ENCODE measurements at places on chromosomes 4 and X.
A peak's percentile ranks its signal among the peaks of the same experiment; 100 is the strongest.

- peak; percentile 44 for DNase-seq
Observed at GRCh38 chrX:21305799-21306336, 68.3 kb upstream of the CNKSR2 start.

- no peak for DNase-seq
Observed at GRCh38 chr4:142845293-142846107, 601 bp downstream of the INPP4B start.

GRCh38 chr4:101256222-101256621, 91.1 kb downstream of the PPP3CA start:
- DNase-seq, result no peak

DNA sequence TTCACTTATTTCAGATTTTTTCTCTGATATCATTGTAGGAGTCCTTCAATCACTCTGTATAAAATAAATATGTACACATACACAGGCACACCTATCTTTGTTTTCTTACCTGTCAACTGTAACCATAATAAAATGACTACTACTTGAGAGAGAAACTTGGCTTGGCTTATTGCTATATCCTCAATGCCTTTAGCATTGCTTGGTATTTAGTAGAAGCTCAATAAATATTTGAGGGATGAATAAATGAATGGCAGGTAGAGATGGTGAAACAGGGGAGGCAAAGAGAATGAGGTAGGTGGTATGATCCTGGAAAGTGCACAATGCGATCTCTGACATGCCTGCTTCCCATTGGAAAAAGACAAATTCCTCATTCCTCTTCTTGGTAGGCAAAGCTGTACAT, 21.8 kb upstream of the CXCL6 start:
- no peak for DNase-seq

- no peak for DNase-seq
Observed at GRCh38 chr4:44438687-44439086, 9.9 kb downstream of the KCTD8 start.

DNA sequence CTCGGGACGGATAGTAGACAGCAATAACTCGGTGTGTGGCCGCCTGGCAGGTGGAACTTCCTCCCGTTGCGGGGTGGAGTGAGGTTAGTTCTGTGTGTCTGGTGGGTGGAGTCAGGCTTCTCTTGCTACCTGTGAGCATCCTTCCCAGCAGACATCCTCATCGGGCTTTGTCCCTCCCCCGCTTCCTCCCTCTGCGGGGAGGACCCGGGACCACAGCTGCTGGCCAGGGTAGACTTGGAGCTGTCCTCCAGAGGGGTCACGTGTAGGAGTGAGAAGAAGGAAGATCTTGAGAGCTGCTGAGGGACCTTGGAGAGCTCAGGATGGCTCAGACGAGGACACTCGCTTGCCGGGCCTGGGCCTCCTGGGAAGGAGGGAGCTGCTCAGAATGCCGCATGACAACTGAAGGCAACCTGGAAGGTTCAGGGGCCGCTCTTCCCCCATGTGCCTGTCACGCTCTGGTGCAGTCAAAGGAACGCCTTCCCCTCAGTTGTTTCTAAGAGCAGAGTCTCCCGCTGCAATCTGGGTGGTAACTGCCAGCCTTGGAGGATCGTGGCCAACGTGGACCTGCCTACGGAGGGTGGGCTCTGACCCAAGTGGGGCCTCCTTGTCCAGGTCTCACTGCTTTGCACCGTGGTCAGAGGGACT, 5.7 kb upstream of the MSANTD1 start:
- DNase-seq, result no peak

DNA sequence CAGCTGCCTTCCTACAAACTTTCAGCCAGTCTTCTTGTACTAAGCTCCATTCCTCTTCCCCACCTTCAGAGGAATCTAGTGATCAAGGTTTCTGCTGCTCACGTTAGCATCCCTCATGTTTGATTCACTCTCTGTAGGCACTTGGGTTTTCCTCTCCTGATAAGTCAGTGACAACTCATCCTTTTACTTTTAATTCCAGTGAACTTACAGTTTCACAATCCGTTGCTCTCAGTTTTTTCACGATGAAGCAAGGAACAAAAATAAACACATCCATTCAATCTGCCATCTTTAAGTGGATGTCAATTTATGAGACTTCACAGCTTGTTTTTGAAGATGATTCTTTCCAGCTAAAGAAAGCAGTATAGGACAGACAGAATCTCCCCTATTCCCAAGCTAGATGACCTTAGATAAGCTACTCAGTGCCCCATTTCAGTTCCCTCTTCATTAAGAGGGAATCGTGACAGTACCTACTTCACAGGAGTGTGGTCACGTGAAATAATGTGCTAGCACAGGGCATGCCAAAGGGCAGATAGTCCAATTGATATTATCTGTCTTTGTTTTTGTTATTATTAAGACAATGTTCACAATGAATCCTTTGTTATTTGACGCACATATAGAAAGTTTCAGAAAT, 234.3 kb downstream of the PALLD start:
- peak; percentile 89 for DNase-seq

DNA sequence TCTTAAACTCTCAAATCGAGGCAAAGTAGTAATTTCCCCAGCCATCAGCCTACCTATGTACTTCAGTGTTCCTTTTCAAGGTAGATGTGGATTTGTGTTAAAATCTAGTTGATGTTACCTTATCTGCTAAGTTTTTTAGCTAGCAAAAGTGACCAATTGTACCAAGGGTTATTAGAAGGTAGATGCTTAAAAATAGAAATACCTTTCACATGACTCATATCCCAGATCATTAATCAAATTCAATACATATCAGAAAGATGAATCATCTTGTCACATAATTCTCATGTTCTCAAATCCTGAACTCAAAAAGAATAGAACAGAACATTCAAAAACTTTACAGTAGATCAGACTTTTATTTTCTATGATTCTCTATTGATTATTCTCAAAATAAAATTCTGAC, 3.5 kb downstream of the ENAM start:
- DNase-seq, result peak; percentile 56

GRCh38 chr4:104248726-104249125, 246.0 kb downstream of the CXXC4 start:
- no peak for DNase-seq

- DNase-seq, result peak; percentile 39
Observed at GRCh38 chr4:147924604-147925412, 192.9 kb downstream of the ARHGAP10 start.

GRCh38 chrX:42094218-42094617, 170.9 kb upstream of the CASK start:
- DNase-seq, result peak; percentile 67

- no peak for DNase-seq
Observed at GRCh38 chr4:160450876-160451275, 1348.0 kb downstream of the RAPGEF2 start.

GRCh38 chrX:140815868-140816267, 106.3 kb downstream of the LINC00632 start:
- peak; percentile 81 for DNase-seq

GRCh38 chr4:48557478-48557877, 67.4 kb downstream of the ZAR1 start:
- DNase-seq, result peak; percentile 20

- no peak for DNase-seq
Observed at GRCh38 chr4:95830651-95831050, 9.2 kb upstream of the PDHA2 start.
